Neuronal stem cell (in vitro differentiated cells): ENCODE measurements at places on chromosomes 4 and X.
A peak's percentile ranks its signal among the peaks of the same experiment; 100 is the strongest.

DNA sequence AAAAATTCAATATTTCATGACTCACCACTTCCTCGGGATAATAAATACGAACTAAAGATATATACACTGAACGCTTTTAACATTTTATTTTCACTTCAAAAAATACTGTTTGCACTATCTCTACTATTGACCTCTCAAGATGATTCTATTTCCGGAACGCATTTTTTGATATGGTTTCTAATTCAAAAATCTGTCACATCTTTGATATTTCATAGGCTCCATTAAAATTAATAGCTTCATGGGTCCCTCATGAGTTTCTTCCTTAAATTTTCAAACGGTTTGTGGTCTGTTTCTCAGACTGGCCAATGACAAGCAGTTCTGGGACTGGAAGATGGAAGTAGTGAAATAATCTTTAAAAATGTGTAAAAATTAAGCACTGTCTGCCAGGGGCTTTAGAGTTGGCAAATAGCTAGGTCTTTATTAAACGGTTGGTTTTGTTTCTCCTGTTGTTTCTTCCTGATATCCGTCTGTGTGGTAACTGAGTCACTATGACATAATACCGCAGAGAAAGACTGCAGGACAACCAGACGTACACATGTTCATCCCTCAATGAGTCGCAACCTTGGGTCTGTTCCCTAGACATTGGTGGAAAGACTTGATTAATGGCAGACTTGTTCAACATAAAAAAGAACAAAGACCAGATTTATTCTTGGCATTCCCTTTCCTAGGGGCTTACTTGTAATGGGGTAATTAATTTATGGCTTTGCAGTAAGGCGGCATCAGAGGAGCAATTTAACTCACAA, 133.8 kb downstream of the PALLD start:
- no peak for DNase-seq

DNA sequence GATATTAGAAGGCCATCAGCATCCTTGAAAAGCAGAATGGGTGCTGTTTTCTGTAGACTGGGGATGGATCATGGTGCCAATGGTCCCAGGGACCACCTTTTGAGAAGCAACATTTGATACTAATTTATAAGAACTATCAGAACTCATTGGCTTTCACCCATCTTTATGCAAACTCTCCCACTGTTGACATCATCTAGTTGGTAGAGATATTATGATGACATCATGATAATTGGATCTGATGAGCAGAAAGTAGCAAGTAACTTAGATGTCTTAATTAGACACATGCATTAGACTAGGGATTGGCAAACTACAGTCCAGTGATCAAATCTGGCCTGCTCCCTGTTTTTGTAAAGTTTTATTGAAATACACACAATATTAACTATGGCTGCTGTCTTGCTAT, 181.0 kb downstream of the DCHS2 start:
- DNase-seq = no peak

DNA sequence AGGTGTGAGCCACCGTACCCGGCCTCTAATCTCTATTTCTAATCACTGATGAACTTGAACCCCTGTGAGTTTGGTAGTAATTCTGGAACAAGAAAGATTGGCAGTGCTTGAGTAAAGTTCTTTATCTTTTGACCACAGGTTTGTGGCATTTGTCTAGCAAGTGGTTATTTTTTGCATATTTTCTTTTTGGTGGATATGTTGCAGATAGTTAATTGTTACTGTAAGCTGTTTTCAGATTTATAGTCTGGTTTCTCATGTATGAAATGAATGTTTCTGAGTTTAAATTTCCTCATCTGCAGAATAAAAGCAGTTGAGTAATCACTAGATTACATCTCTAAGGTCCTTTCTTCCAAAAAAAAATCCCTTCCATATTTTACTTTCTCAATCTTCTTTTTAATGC, 105.2 kb downstream of the GASK1B start:
- DNase-seq = no peak

GRCh38 chr4:33086331-33086925, 2366.3 kb downstream of the PCDH7 start:
- DNase-seq = no peak

- DNase-seq = no peak
Observed at GRCh38 chrX:141320801-141321200, 78.5 kb upstream of the SPANXC start.

GRCh38 chr4:148048598-148048997, 316.7 kb downstream of the ARHGAP10 start:
- no peak for DNase-seq

- DNase-seq = peak; percentile 23
Observed at GRCh38 chr4:121057466-121057922, 14.8 kb downstream of the NDNF start.

DNA sequence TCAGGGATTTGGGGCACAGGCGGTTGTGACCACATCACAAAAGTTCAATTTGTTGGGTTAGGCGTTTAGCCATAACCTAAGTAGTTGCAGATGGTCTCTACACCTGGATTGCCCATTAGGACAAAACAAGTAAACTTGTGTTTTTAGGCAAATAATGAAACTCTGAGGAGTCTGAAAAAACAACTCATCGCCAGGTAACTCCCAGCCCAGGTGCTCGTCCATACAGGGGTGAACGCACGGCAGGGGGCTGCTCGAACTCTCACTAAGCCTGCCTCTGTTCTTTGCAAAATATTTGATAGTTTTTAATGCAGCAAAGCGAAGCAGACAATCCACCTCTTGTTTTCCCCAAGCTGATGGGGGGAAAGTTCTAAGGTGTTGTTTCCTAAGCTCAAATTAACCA, 559 bp upstream of the RHOH start:
- DNase-seq = no peak

- DNase-seq = no peak
Observed at GRCh38 chr4:10112658-10113284, 3.8 kb downstream of the WDR1 start.

DNA sequence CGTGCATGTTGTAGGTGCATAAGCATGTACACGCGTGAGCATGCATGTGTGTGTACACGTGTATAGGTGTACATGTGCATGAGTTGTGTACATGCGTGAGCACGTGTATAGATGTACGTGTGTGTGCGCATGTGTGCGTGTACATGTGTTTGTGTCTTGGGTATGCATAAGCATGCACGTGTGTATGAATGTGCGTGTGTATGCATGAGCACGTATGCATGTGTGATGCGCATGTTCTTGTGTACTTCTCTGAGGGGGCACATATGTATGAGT, 9.0 kb downstream of the NAT8L start:
- no peak for DNase-seq

- DNase-seq = no peak
Observed at GRCh38 chrX:145817331-145818185, at the start of gene SLITRK2. Gene SLITRK2, plus strand, starts transcription at chrX:145817829. Its CDS starts 4,597 bp downstream, at chrX:145822426.

GRCh38 chr4:10897076-10897475, 212.5 kb upstream of the CLNK start:
- no peak for DNase-seq

GRCh38 chrX:112846782-112847181, 6.2 kb upstream of the AMOT start:
- DNase-seq = no peak

DNA sequence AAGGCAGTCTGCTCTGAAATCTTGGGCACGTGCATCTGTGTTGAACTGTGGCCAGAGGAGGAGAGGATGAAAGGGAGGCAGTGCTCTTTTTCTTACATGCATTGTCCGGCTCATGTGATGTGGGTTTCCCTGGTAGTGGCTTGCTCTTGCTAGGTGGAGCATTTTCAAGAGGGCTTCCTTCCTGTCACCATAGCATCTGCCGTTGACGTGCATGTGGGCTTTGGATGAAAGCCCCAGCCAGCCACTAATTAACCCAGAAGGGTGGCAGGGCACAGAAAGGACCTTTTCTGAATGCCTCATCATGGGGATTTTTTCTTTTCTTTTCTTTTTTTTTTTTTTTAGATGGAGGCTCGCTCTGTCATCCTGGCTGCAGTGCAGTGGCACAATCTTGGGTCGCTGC, 121.3 kb downstream of the GPR143 start:
- DNase-seq = no peak

- DNase-seq = no peak
Observed at GRCh38 chr4:47882228-47882627, 32.2 kb downstream of the NFXL1 start.

DNA sequence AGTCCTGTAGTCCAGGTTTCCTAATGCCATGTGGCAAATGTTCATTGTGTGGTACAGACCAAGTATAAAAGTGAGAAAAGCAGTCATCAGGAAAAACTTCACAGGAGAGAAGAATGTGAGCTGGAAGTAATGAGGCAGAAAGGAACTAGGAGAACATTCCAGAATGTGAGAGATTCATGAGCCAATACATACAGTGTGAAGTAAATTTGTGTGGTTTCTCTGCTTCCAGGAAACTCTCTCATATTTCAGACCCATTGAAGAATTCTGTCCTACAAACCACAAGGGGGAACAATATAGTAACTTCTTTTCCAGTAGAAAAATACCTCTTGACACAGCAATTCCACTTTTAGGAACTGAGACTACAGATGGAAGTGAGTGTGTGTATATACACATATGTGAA, 136.5 kb downstream of the RNF150 start:
- no peak for DNase-seq

DNA sequence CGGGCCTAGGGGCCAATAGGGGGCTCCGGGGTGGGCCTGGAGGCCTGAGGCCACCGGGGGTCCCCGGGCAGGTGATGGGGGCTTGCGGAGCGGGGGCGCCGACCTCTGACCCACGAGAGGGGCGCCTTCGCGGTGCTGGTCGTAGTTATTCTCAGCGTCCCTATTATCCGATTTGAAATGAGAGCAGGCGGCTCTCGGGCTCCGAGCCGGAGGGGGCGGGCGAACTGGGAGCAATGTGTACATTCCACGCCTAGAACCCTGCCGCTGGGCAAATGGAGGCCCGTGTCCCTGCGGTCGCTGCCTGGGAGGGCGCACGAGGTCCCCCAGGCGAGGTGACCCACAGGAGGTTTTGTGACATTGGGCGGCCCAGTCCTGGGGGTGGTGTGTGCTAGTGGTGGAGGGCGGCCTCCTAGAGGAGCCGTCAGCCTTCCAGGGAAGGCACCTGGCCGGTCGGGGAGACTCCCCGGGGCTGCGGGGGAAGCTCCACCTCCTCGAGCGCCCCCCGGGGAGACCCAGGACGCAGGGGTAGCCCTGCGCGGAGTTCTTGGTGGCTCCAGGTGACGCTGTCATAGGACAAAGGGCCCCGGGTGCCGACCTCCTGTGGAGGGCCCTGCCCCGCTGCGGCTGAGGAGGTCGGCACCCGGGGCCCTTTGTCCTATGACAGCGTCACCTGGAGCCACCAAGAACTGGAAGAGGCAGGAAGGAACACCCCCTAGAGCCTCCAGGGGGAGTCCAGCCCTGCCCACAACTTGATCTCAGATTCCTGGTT, 102.6 kb upstream of the PRKX start:
- DNase-seq = peak; percentile 20

DNA sequence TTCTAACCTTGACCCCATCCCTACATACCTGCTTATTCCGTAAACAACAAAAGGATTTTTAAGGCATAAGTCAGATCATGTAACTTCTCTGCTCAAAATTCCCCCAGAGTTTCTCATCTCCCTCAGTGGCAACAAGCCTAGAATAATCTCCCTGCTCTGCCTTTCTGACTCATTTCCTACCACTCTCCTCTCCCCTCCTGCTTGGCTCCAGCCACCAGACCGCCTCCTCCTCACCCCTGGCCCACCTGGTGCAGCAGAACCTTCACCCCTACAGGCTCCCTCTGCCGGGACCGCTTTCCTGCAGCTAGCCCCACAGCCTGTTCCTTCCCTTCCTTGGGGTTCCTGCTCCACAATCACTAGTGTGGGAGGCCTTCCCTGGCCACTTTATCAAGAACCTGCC, 32.1 kb downstream of the TSPAN5 start:
- no peak for DNase-seq

DNA sequence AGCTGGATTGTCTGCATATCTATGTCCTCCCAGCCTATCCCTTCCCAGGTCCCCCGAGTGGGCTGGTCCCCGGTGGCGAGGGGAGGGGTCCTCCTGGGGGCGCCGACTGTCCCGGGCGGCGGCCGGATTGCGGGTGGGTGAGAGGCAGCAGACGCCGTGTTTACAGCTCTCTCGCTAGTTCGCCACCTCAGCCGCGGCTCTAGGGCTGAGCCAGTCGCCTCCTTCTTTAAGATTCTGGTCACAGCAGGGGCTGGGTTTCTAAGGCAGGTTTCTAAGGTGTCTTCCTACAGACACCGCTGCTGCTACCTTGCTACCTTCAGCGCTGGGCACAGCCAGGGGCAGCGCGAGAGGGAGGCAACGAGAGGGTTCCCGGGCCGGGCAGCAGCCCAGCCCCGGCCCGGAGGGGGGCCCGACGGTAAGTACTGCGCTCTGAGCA, 57.2 kb downstream of the FRMPD3 start:
- no peak for DNase-seq

DNA sequence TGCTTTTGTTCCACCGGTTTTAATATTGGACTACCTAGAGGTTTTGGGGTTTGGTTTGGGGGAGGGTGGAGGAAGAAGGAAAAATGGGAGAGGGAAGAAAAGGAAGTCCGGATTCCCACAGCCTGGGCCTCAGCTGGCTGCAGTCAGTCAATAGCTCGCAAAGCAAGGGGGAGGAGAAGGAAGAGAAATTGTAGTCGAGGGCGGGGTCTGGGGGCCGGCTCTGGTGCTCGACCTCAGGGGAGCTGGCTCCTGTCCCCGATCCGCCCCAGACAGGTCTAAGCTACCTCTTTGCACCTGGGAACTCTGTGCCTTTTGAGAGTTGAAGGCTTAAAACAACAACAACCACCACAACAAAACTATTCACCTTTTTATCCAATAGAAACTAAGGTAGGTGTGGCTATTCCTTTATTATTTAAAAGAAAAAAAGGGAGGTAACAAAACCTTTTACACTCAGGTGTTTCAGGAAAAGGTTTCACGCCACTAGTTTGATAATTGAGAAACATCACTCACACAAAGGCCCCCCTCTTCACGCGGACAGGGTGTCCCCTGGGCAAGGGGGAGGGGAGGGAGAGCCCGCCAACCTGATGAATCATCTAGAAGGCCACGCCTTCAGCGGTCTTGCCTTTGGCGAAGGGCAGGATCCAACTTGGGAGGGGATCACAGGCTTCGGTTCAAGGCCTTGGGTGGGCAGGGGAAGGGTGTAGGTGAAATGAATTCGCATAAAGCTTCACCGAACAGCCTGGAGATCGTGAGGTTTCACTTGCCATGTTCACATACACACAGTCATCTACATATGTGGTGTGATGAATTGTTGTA, 1.6 kb upstream of the LNX1 start:
- no peak for DNase-seq

DNA sequence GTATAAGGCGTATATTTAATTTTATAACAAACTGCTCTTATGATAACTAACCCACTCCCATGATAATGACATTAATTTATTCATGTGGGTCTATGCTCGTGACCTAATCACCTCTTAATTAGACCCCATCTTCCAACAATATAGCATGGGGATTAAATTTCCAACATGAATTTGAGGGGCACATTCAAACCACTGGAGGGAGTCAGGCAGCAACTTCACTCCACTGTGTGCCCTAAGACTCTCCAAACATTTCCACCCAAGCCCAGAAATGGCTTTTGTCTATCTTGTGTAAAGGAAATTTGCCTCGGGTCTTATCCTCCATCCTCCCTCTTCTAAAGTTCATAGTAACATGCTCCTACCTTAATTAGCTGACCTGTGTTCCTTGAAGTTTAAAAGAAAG, 616.1 kb upstream of the CPEB2 start:
- DNase-seq = no peak

GRCh38 chr4:99817309-99817890, 773 bp downstream of the DAPP1 start:
- DNase-seq = no peak

GRCh38 chrX:129310000-129310399, 213.3 kb downstream of the SMARCA1 start:
- no peak for DNase-seq
